Brain (organoid and tissue), 16 donors: ENCODE measurements at places on chromosomes 3 and 15.
A peak's percentile ranks its signal among the peaks of the same experiment; 100 is the strongest.

- DNase-seq: no peak
Measured at GRCh38 chr3:146838221-146838620, 233.1 kb upstream of the PLSCR5 start.

DNA sequence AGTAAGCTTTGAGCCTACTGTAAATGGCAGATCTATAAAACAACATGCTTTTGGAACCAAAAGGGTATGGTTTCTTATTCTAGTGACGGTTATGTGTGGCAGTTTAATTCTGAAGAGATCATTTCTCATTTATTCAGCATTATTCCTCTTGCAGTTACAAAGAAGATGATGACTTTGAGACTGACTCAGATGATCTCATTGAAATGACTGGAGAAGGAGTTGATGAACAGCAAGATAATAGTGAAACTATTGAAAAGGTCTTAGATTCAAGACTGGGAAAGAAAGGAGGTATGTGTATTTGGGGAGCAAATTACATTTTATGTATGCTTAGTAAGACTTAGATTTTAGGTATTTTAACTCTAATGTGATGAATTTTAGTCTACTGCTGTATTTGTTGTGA, 41.5 kb downstream of the CHD2 start:
- DNase-seq: no peak

GRCh38 chr3:197040658-197041057, 11.0 kb upstream of the MELTF start:
- DNase-seq: no peak

DNA sequence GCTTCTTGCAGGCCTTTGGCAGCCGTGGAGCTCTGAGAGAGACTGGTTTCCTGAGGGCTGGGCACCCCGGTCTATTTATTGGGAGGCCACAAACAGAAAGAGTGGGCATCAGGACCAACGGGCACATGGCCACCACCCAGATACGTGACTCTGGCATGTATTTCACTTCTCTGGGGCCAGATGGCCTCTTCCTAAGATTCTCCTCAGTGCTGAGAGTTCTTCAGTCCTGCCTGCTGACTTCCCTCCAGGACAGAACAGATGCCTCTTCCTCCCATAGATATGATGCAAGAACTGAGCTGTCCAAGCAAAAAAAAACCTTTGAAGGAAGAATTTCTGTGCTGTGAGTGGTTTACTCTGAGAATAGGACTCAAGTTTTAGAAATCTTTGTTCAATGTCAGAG, 107.7 kb downstream of the IGF2BP2 start:
- DNase-seq: no peak

DNA sequence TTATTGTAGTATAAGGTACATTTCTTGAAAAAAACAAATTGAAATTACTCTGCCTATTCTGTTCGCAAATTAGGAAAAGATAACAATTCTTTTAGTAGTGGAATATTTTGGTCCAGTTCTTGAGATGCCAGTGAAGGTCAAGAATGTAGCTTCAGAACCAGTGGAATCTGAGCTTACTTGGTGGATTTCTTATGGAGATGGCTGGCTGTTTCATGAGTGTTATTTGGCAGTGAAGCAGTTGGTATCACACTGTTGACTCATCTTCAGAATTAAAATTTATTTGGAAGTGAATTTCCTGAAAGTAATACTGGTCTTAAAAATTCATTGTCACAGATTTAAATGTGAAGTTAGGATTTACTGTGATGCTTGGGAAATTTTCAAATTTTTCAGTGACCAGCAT, 19.1 kb downstream of the RNF13 start:
- DNase-seq: no peak

DNA sequence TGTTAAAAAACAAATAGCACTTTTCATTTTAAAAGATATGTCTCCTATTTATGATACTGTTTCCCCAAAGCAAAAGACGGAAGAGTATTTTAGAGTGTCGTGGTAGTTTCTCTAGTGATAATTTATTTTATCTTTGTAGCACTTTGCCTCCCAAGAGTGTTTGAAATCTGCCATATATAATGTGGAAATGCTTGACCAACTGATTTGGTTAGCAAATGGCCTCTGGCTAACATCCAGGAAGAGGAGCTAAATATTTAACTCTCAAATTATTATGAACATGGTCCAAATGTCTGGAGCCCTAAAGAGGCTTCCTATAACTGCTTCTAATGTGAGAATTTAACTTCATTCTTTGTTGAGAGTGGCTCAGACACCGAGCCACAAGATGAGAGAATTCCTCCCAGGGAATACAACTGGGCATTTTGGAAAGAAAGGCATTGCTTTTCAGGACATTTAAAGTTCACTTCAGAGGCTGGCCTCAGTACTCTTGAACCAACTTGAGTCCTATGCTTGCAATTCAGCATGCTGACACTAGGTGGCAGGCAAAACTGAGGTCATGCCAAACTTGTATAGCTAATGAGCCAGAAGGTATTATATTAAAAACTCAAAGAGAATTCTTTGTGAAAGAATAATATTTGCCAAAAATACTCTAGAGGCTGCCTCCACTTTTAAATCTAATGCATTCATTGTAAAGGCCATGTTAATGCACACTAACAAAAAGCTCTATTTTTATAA, 104.5 kb downstream of the RARB start:
- no peak for DNase-seq

GRCh38 chr3:23865595-23866396, 51.0 kb downstream of the NKIRAS1 start:
- peak; percentile 76 for DNase-seq

GRCh38 chr3:47394140-47394870, 13.5 kb downstream of the PTPN23 start:
- DNase-seq: no peak

- no peak for DNase-seq
Measured at GRCh38 chr3:194178669-194179068, 42.7 kb downstream of the HES1 start.

GRCh38 chr3:8206971-8207617, 294.5 kb upstream of the LMCD1 start:
- no peak for DNase-seq
